Naive thymus-derived CD8-positive, alpha-beta T cell (primary cell): ENCODE measurements at places on chromosomes 13 and 19. TPM values are rescaled to one million over a fixed set of nuclear protein-coding genes. Genes with fewer than 3 reads are reported as not detected.
A peak's percentile ranks its signal among the peaks of the same experiment; 100 is the strongest.

DNA sequence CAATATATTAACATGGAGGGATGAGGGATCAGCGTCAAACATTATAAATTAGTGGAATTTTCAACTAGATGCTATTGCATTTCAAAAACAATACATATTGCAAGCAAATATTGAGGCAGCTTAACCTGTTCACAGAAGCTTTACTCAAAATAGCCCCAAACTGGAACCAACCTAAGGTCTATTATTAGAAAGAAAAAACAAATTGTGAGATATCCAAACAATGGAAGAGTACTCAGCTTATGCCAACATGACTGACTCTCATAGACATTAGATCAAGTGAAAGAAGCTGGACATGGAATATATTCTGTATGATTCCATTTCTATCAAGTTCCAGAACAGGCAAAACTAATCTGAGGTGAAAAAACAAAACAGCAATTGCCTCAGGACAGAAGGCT is 27.6 kb upstream of the NEK3 start:
- DNase-seq: no peak

DNA sequence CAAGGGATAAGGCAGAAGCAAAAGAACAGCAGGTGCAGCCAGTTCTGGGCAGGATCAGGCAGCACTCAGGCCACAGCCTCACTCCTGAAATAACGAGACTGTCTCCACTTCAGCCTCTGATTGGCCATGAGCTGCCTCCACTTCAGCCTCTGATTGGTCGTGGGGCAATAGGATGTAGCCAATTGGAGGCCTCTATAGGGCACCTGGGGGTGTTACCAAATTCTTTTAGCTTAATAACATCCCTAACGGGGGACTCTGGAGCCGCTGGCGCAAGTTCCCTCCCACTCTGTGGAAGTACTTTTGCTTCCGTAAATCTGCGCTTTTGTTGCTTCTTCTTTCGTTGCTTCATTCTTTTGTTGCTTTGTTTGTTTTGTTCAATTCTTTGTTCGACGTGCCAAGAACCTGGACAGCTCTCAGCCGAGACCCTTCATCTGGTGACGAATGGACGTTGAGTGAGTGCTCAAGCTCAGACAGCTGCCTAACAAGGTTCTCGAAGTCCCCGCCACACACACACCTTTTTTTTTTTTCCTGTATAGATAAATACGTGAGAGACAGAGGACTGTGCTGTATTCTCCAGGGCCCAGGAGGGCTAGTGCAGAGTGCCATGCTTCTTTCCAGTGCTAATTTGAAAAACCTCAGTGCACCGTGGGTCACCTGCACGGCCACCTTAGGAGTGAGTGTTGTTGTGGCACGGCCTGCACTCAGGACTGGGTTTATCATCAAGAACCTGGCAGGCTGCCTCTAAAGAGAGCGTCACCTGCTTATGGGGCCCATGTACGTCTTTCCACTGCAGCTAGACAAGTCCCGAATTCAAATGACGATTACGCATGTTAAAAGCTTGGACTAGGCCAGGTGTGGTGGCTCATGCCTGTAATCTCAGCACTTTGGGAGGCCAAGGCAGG is 32.0 kb upstream of the TUBGCP3 start:
- no peak for DNase-seq

Gene SBK2
- total RNA-seq: not detected

DNA sequence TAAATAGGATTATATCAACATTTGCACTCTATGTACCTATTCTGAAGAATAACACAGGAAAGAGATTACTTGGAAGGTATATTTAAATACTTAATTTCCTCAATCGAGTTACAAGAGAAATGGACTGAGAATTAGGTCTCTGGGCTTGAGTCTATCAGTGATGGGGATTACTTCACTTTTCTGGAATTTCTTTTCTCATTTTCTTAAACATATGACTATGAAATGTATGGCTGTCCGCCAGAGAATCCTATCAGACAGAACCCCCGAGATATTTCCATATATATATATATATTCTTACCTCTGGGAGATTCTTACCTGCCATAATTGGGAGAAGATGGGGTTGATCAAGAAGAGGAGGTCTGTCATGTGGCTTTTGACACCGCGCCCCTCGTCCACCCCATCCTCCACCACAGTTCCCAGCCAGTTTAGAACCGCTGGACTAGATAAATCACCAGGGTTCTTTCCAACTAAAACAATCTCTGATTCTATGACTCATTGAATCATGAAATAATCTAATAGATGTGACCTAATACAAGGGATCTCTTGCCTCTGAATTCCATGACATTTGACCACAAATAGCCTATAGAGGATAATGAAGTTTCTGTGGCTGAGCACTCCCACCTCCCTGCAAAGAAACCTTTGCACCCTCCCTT is 231.3 kb downstream of the TBC1D4 start:
- DNase-seq: no peak

DNA sequence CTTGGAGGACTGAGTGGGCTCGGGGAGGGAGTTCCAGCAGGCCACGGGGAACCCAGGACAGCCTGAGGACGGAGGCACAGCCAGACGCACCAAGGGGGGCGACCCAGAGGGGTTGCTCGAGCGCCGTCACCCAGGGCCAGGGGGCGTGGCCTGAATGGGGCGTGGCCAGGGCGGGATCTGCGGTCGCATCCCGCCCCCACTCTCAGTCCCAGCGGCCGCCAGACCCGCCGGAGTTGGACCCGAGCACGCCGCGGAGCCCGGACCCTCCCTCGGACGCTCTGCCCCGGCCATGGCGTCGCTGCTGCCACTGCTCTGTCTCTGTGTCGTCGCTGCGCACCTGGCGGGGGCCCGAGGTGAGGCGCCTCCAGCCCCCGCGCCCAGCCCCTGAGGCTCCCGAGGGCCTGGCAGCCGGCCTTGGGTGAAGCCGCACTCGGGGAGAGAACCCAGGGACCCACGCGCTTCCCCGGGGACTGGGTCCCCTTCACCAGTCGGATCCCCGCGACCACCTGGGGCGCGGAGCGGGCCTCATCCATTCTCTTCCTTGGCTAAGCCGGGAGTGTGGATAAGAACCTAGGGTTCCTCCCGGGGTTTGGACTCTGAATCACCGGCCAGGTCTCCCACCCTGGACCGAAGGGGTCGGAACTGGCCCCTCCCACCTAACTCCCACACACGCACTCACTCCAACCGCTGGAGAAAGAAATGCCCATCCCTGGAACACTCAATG is at the start of gene CILP2:
Gene CILP2 (plus strand): TSS at position 205 of the 724 bp plus-strand sequence. CDS start 85 bp downstream, at position 290.
- peak; percentile 50 for DNase-seq

- DNase-seq: no peak
Measured at GRCh38 chr19:58009301-58009665, 6.7 kb upstream of the ZNF606 start.

DNA sequence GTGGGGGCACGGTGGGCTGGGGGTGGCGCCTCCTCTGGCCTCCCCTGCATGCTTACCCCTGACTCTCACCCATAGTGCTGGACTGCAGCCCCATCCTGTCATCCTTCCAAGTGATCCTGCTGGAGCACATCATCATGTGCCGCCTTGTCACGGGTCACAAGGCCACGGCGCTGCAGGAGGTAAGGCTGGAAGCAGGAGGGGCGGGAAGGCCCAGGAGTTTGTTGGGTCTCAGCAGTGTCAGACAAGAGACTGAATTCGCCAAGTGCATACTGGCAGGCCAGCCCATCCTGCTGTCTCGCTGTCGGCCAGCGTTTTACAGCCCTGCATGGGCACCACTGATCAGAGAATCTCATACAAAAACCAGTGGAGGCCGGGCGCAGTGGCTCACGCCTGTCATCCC is 23.1 kb downstream of the MAU2 start:
- no peak for DNase-seq

- no peak for DNase-seq
Measured at GRCh38 chr19:16014923-16015804, 61.1 kb upstream of the TPM4 start.

- DNase-seq: no peak
Measured at GRCh38 chr13:21077076-21077787, 15.8 kb upstream of the LATS2 start.

- peak; percentile 44 for DNase-seq
Measured at GRCh38 chr19:18292462-18292809, 11.0 kb upstream of the JUND start.

- no peak for DNase-seq
Measured at GRCh38 chr13:106593132-106593531, 25.2 kb upstream of the ARGLU1 start.

Gene TTC9B
- total RNA-seq: not detected
